ENCODE measurements at places on chromosomes 3 and 15. TPM values are rescaled to one million over a fixed set of nuclear protein-coding genes. Genes with fewer than 3 reads are reported as not detected.

DNA sequence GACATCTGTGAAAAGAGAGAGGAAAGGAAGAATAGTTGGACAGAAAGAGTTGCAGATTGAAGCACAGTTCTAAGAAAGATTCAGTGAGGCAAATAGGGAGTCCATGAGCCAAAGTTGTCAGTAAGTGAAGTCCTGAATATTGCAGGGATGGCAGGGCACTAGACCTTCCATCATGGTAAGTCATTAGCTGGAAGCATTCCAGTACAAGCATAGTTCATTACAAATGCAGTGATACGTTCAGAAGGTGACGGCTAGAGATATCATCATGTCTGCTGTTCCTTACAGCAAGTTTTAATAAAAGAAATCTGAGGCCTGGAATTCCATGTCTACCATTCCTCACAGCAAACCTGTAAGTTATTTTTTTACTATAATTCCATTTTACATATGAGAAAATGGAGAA, 720.1 kb downstream of the GBE1 start:
- DNase-seq: peak; percentile 15

DNA sequence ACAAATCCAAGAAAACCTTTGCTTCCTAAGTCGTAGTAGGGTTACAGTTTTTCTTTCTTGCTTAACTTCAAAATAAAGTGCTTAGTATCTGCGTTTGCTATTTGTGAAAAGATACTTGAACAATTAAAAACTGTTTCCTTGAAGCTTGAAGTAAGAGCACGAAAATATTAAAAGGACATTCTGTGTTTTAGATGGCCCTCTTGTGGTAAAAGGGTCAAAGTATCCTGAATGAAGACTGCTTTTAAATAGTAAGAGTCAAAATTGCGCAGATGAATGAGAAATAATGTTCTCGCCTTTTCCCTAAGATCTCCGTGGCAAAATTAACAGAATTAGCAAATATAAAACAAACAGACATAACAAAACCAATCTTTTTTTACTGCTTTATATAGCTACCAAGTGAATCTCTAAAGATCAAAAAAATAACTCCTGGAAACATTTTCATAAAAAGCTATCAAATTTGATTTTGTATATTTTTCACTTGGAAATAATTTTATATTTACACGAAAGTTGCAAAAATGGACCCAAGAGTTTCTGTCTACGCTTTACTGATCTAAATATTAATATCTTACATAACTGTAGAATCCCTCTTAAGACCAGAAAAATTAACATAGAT, 175.4 kb downstream of the MBNL1 start:
- DNase-seq: peak; percentile 77

DNA sequence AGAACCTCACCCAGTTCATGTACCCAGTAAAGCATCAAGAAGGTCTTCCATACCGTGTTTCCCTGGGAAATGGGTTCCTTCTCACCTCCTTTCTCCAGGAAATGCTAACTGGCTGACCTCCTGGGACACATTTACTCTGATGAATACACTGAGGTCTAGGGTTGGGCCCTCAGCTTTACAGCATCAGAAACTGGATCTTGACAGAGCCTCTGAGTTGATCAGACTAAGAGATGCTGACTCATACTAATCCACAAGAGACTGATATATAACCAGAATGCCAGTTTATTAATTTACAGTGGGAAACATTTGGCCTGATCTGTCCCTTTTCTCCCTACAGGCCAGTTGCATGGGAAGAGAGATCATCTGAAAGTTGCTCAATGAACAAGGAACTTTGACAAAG, 55.8 kb downstream of the GTF2E1 start:
- DNase-seq: peak; percentile 15

GRCh38 chr3:70840106-70840870, 527.9 kb upstream of the MDFIC2 start:
- peak; percentile 52 for DNase-seq

DNA sequence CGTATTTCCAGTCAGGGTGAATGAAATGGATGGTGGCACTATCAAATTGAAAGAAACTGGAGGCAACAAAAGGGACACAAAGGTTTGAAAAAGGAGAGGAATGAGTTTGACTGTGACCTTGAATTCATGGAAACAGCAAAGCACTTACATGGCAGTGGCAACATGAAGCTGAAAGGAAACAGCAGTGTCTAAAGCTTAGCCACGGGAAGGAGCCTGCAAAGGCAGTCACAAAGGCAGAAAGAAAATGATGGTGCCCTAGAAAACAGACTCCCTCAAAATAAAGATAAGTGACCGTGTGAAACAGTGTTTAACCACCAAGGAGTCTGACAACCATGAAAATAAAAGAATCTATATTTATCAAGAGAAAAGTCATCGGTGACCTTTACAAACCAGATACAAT, 51.2 kb downstream of the SLTM start:
- DNase-seq: no peak

- no peak for DNase-seq
Observed at GRCh38 chr3:185988080-185988815, 50.4 kb upstream of the TRA2B start.

The ITIH1 gene
- not detected for total RNA-seq

The LYZL4 gene
- total RNA-seq: not detected

Data from renal cortical epithelial cell (primary cell).